Heart left ventricle (tissue), 16 donors: ENCODE measurements at places on chromosomes 11 and 22.

DNA sequence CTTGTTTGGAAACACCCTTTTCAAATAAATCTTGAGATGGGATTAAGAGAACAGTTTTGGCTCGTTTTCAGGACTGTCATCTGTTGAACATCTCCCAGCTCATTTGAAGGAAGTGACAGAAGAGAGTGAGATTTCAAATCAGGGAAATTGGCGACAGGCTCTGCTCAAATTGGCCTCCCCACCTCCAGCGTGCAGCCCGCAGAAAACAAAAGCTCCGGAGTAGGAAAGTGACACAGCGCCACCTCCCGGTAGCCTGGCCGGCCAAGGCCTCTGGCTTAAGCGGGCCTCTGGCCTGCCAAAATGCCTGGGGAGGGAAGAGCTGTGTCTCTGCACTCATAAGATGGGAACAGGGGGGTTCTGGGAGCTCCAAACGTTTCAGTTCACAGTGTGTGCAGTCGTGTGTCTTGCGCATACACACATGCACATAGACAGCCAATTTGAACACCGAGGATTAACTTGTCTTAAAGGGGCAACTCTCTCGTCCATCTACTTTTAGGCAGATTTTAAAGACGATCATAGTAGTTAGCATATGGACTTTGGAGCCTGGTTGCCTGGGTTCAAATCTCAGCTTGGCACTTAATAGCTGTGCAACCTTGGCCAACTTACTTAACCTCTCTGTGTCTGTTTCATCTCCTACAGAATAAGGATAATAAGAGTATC is 132.7 kb upstream of the RCN1 start:
- no peaks in the 10 kb centered on the region for H3K36me3 ChIP-seq
- H3K4me3 ChIP-seq, result no peak overlapping the region
- no peaks in the 10 kb centered on the region for H3K27me3 ChIP-seq
- peak; percentile 60 for DNase-seq
- no peak overlapping the region for H3K27ac ChIP-seq

DNA sequence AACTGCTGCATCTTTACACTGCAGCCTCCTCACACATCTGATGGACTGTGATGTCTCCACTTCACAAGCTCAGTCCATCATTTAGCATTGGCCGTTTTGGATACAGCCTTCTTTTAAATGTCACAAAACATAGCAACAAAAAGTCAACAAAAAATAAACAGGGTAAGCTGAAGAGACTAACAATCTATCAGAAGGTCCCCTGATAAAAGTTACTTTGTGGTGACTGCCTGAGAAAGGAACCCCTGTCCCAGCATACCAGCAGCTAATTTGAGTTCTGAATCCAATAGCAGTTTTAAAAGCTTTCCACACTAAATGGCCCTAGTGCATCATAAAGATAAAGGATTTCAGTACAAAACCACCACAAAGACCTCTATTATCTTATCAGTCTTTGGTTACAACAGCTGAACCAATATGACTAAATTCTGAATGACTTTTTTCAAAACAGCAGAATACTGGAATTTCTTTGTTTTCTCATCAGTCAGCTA is 162.4 kb downstream of the SOX6 start:
- no peak for DNase-seq
- H3K27me3 ChIP-seq, result no peaks in the 10 kb centered on the region
- no peak overlapping the region for H3K4me3 ChIP-seq
- no peaks in the 10 kb centered on the region for H3K4me1 ChIP-seq
- peak overlapping the region; percentile 50 for H3K27ac ChIP-seq

DNA sequence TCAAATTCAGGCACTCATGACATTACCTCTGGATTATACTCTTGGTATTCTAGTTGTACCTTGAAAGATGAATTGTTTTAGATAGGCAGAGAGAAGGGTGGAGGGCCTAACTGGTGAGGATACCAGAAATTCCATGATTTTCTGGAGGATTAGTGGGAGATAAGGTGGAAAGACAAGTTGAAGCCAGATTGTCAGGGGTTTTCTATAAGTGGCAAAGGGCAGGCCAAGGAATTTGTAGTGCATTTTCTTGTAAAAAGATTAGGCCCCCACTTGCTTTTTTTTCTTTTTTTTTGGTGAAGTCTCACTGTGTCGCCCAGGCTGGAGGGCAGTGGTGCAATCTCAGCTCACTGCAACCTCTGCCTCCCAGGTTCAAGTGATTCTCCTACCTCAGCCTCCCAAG is 28.4 kb upstream of the PRDM10 start:
- no peak overlapping the region for H3K4me3 ChIP-seq
- H3K4me1 ChIP-seq, result no peaks in the 10 kb centered on the region
- no peaks in the 10 kb centered on the region for H3K36me3 ChIP-seq
- no peak for DNase-seq
- H3K27me3 ChIP-seq, result no peaks in the 10 kb centered on the region

DNA sequence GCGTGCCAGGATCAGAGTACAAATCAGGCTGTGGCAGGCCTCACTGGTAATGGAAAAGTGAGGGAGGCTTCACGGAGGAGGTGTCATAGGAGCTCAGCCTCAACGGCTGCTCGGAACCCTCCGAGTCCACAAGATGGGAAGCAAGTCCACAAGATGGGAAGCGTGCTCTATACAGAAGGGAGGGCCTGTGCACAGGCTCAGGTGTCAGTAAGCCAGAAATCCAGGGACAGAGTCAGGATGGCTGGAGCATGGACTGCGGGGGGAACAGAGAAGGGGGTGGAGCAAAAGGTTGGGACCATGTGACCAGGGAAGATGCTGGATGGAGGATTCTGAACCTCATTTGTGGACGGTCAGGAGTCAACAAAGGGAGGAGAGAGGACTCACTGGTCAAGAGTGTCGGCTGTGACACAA is 3.4 kb upstream of the DPP3 start:
- peaks cover 26% of the 10 kb centered on the region for H3K36me3 ChIP-seq
- H3K4me3 ChIP-seq, result no peak overlapping the region
- H3K27ac ChIP-seq, result no peak overlapping the region

DNA sequence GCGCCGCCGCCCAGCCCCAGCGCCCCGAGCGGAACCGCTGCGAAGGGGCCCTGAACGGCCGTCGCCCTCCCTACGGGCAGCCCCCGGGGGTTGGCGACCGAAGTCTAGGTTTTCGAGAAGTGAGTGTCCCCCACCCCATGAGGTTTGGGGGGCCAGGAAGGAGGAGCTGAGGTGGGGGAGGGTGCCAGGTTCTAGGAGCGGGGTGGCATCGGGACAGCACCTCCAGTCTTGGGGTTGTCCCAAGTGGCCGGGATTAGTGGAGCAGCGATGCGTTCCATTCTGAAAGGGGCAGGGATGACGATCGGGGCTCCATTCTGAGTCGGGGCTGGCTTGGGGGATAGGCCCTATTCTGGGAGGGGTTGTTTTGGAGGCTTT is 408 bp downstream of the PPP2R5B start:
- H3K4me3 ChIP-seq, result peak overlapping the region; percentile 100
- H3K36me3 ChIP-seq, result peaks cover 31% of the 10 kb centered on the region
